ENCODE measurements at places on chromosomes 2 and 18.

GRCh38 chr2:36489281-36489680 is 108.7 kb downstream of the FEZ2 start:
- DNase-seq = no peak

- no peak for DNase-seq
Observed at GRCh38 chr18:34339155-34339554, 114.4 kb upstream of the NOL4 start.

- DNase-seq = no peak
Observed at GRCh38 chr2:207506426-207506825, 23.3 kb upstream of the CREB1 start.

- DNase-seq = no peak
Observed at GRCh38 chr2:179488563-179488962, 223.9 kb upstream of the SESTD1 start.

- no peak for DNase-seq
Observed at GRCh38 chr2:68632021-68632420, 11.4 kb upstream of the PROKR1 start.

DNA sequence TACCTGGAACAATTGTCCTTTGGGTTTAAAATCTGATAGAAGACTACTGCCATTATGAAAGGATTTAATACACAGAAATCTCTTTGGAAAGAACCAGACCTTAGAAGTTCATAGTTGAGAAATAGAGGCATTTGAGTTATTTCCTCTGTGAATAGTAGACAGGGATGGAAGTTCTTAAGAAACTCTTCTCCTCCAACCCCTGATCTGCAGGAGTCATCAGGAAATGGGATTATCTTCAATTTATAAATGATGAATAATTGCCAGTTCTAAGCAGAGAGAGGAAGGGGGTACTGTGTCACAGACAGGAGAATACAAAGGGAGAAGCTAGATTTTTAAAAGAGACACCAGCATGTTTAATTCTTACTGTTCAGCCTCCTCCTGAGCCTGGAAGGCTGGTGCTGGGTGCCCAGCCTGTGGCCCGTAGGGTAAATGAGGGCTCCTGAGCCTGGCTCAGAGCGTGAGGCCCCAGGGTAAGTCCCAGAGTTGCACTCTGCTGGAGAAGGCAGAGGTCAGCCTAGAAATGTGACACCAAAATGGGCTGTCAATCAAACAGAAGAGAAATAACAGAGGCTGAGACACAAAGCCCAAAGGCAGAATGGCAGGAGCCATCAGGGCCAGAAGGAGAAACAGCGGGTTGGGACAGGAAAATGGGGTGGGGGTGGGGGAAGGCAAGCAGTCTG is 58.2 kb upstream of the PKDCC start:
- no peak for DNase-seq
